ENCODE measurements at places on chromosomes 2 and 18.

GRCh38 chr18:46319783-46320182, 215.6 kb downstream of the HAUS1 start:
- DNase-seq = no peak

- DNase-seq = no peak
Observed at GRCh38 chr18:23950644-23951043, 63.9 kb upstream of the TTC39C start.

GRCh38 chr2:226623587-226624368, 175.8 kb downstream of the IRS1 start:
- no peak for DNase-seq

DNA sequence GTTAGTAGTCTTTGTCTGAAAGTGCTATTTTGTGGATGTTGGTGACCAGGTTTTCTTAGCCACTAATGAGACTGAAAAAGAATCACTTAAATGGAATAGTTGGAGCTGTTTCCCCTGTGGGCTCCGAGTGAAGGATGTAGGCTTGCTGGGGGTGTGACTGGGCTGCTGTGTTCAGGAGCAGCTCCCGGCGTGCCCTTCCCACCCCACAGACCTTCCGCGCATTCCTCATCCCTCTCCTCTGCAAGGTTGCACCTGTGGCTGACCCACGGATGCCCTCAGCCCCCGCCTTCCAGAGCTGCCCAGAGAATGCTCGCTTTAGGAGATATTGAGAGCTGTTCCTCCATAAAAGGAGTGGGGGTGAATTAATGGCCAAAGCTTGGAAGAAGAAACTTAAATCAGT, 174.3 kb downstream of the LDLRAD4 start:
- no peak for DNase-seq

DNA sequence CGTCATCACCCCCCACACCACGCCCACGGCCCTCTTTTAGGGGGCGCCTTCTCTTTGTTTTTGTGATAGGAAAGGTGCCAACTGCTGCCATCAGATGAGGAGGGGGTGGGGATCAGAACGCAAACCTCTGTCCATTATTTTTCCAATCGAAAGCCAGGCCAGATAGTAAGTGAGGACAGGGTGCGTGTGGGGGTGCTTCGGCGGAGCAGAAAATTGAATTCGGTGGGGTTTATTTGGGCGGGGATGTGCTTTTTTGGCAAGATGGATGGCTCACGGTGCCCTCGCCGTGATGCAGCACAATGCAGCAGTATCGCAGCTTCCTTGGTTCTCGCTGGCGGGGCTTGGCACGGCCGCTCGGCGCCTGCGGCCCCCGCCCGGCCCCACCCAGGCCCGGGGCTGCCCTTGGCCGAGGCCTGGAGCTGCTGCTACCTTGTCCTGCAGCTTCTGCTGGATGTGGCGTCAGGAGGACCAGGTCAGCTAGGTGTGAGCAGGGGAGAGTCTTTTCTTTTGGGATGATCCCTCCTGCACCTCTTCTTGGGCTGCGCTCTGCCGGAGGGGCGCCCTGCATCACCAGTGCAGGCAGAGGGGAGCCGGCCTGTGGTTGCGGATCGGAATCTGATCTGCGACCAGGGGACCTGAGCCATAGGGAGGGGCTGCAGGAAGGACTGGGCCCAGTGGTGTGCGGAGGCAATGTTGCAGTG, 1.3 kb downstream of the SPTBN1 start:
- no peak for DNase-seq

DNA sequence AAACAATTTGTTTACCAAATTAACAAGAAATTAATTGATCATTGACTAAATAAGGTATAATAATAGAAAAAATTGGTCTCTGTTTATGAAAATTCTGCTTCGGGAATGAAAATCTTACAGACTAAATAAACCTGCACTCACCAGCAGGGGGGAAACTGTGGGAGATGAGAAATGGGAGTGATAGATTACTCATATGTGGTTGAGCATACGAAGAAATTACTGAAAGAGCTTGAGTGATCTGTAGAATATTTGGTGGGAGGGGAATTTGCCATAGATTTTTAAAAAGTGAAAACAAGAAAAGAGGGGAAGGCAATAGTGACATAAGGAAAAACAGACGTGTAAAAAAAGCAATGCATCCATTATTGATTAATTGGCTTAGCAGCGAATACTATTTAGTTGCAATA, 2.2 kb downstream of the HMSD start:
- no peak for DNase-seq

DNA sequence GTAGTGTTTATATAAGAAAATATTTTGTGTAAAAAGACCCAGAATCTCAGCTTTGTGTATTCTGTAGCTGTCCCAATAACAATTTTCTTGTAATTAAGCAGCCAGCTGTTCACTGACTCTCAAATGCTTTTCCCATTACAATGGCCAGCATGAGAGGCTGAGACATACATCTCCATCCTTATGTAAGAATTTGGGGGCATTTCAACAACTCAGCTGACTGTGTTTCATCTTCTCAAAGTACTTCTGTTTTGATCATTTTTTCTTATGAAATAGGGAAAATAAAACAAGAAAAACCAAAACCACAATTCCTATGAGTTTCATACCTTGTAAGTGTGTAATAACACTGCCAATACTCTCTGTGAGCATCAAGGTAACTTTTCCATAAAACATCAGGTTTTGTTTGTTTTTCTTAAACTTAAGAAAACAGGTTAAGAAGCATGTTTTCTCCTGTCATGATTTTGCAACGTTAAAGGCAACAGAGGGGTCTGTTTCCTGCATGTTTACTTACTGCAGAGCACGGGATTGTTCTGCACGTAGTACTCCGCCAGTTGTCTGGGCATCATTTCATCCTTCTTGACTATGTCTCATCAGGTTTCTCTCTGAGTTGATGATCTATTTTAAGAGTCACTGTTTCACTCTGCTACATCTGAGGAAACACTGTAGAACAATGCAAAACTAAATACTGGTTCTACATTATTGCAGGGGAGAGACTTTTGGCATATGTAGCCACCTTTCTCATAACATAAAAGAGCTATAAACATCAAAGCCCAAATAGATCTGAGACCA, 62.9 kb upstream of the CYRIA start:
- no peak for DNase-seq

DNA sequence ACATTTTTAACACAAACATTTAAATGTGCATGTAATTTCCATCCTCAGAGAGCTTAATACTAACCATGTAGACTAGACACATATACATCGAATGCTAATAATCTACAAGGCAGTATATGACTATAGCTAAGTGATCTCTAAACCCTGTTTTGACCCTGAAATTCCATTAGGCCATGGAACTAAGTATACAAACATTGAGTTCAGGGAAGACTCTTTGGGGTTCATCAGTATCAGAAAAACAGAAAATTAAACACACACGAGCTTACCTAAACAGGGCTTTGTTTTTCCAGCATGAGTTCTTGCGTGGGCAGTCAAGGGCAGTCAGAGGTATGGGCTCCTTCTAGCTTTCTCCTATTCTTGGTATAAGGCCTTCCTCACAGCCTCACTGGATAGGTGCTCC, 106.0 kb upstream of the COPS8 start:
- DNase-seq = no peak

GRCh38 chr2:237876061-237876526, 16.7 kb downstream of the RAMP1 start:
- DNase-seq = no peak

- no peak for DNase-seq
Observed at GRCh38 chr18:49731860-49732311, 81.4 kb downstream of the ACAA2 start.

DNA sequence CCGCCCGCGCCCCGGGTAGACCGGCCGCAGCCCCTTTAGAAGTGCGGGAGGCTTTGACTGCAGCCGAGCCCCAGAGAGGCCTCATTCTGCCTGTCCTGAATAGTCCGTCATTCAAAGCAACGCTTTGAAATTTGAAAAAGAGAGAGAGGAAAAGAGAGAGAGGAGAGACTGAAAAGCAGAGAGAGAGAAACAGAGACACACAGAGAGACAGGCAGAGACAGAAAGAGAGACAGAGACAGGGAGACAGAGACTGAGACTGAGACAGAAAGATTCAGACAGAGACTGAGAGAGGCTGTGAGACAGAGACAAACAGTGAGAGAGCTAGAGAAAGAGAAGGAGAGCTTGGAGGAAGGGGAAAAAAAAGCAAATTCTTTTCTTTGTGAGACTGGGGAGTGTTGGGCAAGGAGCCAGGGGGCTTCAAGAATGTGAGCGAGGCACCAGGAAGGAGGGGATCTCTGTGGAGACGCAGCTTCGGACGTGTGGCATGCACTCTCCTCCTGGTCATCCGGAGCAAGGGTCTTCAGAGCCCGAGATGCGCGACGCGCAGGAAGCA, 73.1 kb downstream of the MYCN start:
- DNase-seq = no peak

- DNase-seq = no peak
Observed at GRCh38 chr18:21444465-21445212, 155.9 kb downstream of the ESCO1 start.

GRCh38 chr18:78683191-78684010, 296.2 kb upstream of the SALL3 start:
- no peak for DNase-seq

- no peak for DNase-seq
Observed at GRCh38 chr2:144082327-144082726, 437.6 kb downstream of the ZEB2 start.

- DNase-seq = no peak
Observed at GRCh38 chr2:176573612-176574483, 304.6 kb downstream of the MTX2 start.

DNA sequence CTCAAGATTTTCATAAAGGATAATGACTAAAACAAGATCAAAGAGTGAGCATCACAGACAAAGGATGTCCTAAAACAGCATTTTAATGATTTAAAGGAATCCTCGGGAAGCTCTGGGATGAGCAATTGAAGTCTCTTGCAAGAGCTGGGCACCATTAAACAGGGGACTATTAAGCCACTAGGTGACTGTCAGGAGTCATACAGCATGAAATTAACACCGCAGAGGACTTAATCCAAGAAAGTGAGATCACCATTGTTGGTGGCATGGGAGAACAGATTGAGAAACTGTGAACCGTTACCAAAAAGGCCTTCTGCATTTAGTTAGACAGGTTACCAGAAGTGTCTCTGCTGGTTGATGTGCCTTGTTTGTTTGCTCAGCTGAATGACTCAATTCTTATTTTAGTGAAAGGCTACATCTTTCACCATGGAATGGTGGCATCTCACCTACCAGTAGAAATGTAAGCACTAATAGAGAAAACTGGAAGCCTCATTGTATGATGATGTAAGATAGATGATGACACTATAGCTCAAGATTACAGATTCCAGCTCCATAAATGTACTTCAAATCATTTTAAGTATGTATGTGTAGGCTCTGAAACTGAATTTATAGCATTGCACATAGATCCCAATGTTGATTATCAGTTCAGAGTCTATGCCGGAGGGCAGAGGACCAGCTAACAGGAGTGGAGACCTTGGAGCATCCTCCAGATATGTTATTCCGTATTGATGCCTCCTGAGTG, 427.6 kb downstream of the SUCLG1 start:
- DNase-seq = no peak

GRCh38 chr2:176685908-176686307, 416.7 kb downstream of the MTX2 start:
- DNase-seq = no peak

- DNase-seq = no peak
Observed at GRCh38 chr2:174085781-174086180, 120.6 kb upstream of the SP3 start.

GRCh38 chr2:11750422-11750821, 4.0 kb downstream of the LPIN1 start:
- peak; percentile 65 for DNase-seq

DNA sequence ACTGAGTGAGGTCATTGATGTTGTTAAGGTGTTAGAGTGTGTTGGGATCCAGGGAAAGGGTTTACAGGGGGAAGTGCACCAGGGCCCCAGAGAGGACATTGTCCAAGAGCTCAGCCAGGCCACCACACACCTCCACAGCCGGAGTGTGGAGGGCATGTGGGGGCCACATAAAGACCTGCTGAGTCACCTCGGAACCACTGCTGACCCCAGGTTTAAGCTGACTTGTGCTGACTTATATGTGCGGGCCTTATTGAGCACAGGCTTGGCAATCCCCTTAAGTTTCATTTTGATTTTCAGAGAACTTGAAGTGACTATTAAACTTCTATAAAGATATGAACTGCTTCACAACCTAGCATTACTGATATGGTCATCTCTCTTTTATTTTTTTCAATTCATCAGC, 166.2 kb upstream of the MAP3K20 start:
- no peak for DNase-seq

GRCh38 chr2:97982621-97983020, 13.1 kb downstream of the TMEM131 start:
- no peak for DNase-seq

- DNase-seq = no peak
Observed at GRCh38 chr2:180017784-180018183, 10.7 kb upstream of the CWC22 start.

DNA sequence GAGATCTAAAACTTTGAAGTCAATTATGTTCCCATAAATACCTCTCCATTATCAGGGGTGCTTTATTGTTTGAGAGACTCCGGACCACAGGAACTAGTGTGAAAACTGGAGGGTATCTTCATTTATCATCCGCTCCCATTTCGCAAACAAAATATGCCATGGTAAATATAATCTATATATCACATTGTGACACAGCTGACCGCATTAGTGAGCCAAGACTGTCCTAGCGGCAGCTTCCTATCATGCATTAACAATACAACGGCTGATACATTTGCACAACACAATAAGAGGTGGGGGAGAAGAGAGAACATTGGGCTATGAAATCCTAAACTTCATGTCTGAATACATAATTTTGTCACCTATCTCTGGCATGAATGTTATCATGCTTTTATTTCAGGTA, 29.5 kb downstream of the BCL11A start:
- no peak for DNase-seq

DNA sequence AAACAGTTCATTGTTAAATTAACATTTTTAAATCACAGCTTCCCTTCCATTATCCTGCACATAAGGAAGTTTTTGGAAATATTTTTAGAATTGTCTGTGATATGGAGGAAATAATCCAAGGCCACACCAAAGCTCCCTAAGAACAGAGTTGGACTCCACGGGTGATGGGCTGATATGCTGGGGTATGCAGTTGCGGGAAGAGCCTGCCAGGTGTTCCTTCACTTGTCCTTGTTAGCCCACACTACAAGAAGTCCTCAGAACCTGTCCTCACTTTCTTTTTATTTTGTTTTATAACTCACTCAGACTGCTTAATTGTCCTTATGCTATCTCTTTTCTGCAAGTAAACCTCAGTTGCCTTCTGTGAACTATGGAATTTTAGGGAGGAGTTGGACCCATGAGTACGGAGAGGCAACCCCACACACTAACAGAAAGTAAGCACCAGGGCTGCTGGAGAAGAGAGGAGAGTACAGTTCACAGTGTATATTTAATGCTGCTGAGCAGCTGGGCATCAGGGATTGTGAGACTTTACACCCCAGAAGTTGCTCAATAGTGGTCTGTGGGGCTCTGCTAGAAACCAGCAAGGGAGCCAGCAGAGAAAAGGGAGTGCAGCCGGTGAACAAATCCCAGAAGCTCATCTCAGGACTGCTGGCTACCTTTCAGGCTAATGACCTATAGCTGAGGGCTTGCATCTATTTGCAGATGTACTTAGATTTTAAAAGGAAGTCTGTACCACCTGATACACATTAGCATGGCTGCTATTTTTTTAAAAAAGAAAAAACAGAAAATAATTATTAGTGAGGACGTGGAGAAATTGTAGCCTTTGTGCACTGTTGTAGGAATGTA, 280.1 kb upstream of the STON1 start:
- no peak for DNase-seq

- DNase-seq = no peak
Observed at GRCh38 chr18:79948719-79949411, 2.6 kb downstream of the SLC66A2 start.

GRCh38 chr2:125564471-125564870, 1091.5 kb upstream of the GYPC start:
- no peak for DNase-seq

GRCh38 chr2:27655155-27655951, 8.1 kb downstream of the SUPT7L start:
- no peak for DNase-seq

GRCh38 chr2:217858519-217859491, 144.0 kb downstream of the TNS1 start:
- no peak for DNase-seq

Measured in CD4-positive, alpha-beta T cell treated with Interleukin-6 for 4 hours (primary cell).